ENCODE measurements at places on chromosomes 1 and 21. TPM values are rescaled to one million over a fixed set of nuclear protein-coding genes. Genes with fewer than 3 reads are reported as not detected.
A peak's percentile ranks its signal among the peaks of the same experiment; 100 is the strongest.

TMEM125 gene
- total RNA-seq: not detected

KNCN gene
- not detected for total RNA-seq

LRRN2 gene
- total RNA-seq: 0.17 TPM

INAVA gene
- total RNA-seq: under 0.01 TPM

CFHR5 gene
- not detected for total RNA-seq

KRTAP12-2 gene
- not detected for total RNA-seq

- peak; percentile 55 for DNase-seq
These were observed 9.7 kb downstream of the CTNNBIP1 start for GRCh38 chr1:9900142-9901043.

- no peak for DNase-seq
These were observed 4.3 kb downstream of the GPR153 start for GRCh38 chr1:6256645-6257044.

DNA sequence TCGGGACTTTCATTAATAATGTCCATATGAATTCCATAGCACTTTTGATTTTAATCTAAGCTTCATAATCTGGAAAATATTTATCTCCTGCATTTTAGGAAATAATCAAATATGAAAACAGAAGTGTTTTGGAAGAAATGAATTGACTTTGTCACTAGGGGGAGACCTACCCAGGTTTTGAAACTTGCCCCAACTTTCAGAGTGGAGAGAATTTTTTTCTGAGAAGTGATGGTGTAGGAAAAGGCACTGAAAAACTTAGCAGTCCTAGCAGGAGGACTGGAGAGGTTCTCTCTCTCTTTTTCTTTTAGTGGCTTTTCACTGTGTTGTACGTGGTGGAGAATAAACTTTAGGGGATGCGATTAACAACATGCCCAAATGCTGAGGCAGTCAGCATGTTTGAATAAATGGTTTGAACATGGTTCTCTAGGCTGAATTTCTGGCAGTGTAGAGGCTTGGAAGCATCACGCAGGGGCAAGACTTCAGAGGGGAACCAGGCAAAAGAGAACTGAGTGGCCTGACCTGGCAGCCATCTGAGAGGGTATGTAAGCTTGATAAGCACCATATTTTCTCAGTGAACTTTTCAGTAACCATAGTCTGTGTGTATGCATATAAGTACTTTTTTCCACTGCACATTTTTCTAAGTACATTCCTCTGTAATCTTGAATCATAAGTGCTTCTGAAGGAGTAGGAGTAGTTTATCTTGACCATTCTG is 68.3 kb upstream of the NEK7 start:
- peak; percentile 68 for DNase-seq

DNA sequence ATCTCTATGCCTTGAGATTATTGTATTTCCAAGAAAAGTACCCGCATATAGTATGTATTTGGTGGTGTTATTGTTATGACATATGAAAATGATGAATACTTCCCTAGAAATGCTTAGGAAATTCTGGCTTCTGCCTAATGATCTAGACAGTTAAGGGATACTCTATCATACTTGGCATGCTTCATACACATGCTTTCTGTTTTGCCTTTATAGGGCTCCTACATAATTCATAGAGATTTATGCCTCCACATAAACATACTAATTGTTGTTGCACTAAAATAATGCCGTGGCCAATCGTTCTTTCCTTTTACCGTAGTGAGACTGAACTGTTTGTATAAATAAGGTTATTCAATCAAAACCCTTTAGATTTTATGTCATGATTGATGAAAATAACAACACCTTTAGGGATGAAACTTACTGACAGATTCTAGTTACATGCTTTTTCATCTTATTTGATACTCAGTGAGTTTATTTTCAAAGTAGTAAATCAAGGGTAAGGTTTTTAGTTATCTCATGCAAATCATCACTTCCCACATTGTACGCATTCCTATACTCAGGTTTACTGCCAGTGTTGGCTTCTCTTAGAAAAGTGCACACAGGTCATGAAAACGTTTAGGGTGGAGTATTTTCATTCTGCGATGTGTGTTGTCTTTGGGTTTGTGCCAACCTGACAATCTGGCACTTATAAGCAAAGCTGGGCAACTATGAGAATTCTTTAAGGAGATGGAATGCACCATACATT is 40.5 kb upstream of the SCYL3 start:
- peak; percentile 71 for DNase-seq

GRCh38 chr1:221626041-221626440 is 115.8 kb downstream of the DUSP10 start:
- no peak for DNase-seq

GRCh38 chr1:150261367-150261766 is 3.8 kb downstream of the CA14 start:
- no peak for DNase-seq

- DNase-seq: no peak
These were observed 15.9 kb upstream of the BTG2 start for GRCh38 chr1:203289281-203289981.

- DNase-seq: no peak
These were observed 122.0 kb downstream of the CLIC6 start for GRCh38 chr21:34790834-34791233.

DNA sequence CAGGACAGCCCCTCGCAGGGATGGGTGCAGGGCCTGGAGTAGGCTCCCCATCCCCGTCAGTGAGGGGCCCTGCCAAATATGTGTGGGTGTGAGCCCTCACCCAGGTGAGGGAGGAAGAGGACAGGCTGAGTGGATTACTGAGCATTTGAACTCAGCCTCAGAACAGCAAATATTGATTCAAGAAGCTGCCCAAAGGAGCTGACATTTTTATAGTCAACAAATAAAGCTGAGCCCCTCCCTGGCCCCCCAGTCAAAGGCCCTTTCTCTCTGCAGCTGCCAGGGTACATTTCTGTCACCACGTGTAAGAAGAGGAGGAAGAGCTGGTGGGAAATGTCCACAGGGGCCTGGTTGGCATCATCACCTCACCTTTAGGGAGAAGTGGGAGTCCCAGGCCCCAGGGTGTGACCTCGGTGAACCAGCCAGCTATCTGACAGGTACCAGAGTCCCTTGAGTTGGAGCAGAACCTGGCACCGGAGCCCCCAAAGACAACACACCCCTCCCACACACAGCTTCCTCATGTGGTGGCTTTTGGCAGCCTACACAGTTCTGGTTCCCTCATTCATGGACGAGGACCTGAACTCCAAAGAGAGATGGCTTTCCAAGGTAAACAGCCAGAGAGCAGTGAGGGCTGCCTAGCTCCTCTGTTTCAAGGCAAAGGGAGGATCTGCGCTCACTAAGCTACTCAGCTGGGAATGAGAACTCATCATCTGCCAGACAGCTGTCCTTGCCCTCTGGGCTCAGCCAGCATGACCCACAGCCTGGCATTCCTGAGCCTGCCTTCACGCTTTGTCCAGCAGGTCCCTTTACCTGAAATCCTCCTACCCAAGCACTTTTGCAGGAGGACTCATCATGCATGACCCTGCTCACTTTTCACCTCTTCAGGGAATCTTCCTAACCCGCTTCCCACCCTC is 43.0 kb upstream of the TENT5C start:
- no peak for DNase-seq

DNA sequence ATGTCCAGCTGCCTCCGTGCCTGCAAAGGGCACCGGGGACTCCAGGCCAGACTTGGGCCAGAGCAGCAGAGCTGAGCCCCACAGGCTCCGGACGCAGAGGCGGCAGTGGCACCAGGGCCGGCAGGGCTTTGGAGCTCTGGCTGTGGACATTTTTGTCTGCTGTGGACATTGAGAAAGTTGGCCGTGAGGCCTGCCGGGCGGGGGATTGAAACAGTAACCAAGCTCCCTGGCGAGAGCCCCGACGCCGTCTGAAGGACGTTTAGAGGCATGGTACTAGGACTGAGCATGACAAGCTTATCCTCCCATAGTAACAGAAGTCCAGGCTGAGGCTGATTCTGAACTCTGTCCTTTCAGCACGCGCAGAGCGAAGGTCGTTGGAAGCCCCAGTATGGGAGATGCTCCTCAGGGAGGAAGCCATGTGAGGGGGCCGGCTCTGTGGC is 323.8 kb downstream of the AMY1C start:
- no peak for DNase-seq

GRCh38 chr1:247228133-247228532 is 27.7 kb upstream of the VN1R5 start:
- peak; percentile 30 for DNase-seq

GRCh38 chr21:37413553-37414291 is 47.1 kb downstream of the DYRK1A start:
- no peak for DNase-seq

DNA sequence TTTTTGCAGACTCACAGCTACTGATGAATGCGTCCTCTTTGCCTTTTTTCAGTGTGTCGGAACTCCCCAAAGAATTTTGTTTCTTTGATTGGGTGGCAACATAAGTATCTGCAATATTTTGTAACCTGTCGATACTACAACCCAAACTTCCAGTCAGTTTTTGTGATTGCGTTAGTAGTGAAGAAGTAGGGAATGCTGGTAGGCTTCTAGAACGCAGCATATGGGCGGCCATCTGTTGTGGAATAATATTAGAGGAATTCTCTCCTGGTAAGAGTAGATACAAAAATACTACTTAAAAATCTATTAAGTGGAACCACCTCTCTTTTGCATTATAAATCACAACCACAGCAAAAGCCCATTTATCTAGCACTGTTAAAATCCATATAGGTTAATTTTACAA is 107.4 kb downstream of the LYST start:
- DNase-seq: no peak

GRCh38 chr1:69055194-69055593 is 512.5 kb upstream of the LRRC7 start:
- DNase-seq: no peak

DNA sequence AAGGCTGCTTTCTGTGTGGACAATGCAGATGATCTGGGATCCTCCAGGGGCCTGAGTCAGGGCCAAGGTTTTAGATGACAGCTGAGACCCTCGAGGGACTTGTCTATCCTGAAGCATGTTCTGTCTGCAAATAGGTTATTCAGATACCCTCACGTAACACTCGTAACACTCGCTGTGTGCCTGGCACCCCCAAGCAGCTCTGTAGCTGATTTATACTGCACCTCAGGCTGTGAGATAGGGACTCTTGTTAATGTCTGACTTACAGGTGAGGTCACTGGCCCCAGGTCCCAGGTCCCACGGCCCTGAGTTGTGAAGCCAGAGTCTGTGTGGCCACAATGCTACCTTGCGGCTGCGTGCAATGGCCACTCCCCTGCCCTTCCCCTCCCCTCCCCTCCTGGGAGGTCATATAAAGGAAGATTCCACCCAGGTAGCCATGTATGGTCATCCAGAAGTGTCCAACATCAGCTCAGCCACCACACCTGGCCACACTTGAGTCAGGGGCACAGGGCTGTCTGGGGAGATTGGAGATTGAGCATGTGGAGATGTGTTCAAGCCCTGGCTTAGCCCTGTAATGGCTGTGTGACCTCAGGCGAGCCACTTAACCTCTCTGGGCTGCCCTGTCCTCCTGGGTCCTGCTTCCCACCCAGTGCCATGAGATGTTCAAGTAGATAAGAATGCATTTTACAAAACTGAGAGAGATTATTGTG is 687.7 kb downstream of the MATN1 start:
- DNase-seq: no peak

GRCh38 chr1:175864183-175864582 is 120.8 kb upstream of the TNR start:
- DNase-seq: no peak

DNA sequence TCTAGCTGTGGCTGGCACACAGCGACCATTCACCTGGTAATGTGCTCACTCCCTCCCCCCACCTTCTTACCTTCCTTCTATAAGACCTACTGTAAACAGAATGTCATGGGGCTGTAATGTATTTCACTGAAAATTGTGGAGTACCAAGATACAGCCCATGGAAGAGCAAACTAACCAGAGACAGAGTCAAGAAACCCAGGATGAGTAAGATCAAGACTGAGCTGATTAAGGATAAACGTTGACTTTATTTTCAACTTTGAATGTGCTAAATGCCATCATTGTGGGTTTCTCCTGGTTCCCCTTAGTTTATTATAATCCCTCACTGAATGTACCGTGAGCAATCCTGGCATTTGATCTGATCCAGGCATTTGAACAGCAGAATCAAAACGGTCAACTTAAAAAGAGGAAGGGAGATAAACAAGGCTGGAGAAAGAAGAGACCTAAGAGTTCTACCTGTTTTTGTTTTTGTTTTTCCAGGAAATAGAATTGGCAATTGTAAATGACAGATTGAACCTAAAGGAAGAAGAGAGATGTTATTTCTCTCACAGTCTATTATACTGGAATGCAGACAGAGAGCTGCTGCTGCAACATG is 16.1 kb upstream of the ATP1B1 start:
- DNase-seq: no peak

DNA sequence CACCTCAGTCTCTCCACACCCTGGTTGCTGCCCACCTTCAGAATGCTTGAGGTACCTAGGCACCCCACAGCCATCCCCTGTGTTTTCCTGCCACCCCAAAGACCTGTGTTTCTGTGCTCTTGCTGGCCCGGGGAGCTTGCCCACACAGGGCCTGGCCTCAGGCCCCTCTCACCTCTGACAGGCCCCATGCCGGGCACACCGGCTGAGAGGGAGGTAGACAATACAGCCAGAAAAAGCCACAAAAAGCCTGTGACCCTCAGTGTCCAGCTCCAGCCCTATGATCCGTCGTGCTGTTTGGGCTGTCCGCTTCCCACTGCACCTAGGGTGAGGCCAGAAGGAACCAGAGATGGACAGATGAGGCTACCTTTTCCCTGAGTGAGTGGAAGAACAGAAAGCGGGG is 11.4 kb downstream of the SEMA6C start:
- no peak for DNase-seq

- peak; percentile 83 for DNase-seq
These were observed at the start of gene E2F2 for GRCh38 chr1:23530747-23531561. TSS of gene E2F2 (minus strand) at chr1:23531233. CDS start at chr1:23530793, 440 bp downstream.

DNA sequence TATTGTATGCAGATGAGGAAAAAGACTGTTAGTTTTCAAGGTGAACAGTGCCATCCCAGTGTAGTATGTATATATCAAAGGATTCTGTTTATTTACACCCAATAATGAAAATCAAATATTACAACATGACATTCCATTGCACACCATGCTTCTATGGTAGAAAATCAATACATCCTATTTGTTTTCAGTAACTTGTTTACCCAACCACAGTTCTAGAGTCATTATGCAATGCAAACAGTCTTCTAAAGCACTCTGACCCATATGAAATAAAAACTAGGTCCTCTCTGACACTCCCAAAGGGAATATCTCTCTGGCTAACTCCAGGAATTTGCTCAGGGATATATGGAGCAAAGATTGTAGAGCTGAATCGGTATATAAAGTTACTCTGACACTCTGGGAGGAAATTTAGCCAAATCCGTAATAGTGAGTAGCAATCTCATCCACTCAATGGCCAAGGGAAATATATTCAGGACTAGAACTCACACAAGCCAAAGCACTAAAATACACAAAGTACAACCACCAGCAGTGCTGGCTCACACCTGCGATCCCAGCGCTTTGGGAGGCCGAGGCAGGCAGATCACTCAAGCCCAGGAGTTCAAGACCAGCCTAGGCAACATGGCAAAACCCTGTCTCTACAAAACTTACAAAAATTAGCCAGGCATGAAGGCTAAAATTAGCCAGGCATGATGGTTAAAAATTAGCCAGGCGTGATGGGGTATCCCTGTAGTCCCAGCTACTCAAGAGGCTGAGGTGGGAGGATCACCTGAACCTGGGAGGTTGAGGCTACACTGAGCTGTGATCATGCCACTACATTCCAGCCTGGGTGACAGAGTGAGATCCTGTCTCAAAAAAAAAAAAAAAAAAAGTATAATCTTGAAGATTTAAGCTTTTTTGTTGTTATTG is 75.2 kb downstream of the RERE start:
- no peak for DNase-seq

Measured in dermis blood vessel endothelial cell (primary cell).